ENCODE measurements at places on chromosomes 6 and 20.
A peak's percentile ranks its signal among the peaks of the same experiment; 100 is the strongest.

DNA sequence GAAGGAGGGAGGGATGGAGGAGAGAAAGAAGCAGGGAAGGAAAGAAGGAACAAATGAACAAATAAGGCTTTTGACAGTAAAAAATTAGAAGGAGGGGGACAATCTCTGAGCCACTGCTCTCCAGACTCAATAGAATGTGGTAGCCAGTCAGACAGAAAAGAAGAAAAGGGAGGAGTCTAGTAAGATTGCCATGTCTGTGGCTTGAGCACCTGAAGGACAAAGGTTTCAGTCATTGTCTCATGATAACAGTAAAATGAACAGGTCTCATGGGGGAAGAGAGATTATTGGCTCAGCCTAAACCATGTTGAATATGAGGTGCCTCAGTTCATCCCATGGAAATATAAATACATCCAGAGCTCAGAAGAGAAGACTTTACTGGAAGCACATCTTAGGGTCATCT lies 14.0 kb upstream of the LOC128125822 start:
- no peak overlapping the region for H3K27ac ChIP-seq
- H3K4me1 ChIP-seq: no peaks in the 10 kb centered on the region
- H3K4me3 ChIP-seq: no peak overlapping the region
- DNase-seq: no peak
- H3K36me3 ChIP-seq: no peaks in the 10 kb centered on the region
- no peaks in the 10 kb centered on the region for H3K27me3 ChIP-seq

- H3K36me3 ChIP-seq: no peaks in the 10 kb centered on the region
- no peaks in the 10 kb centered on the region for H3K27me3 ChIP-seq
- H3K4me1 ChIP-seq: no peaks in the 10 kb centered on the region
- H3K4me3 ChIP-seq: no peak overlapping the region
- no peak overlapping the region for H3K27ac ChIP-seq
These were observed 27.6 kb upstream of the CDKN1A start for GRCh38 chr6:36650848-36651478.

DNA sequence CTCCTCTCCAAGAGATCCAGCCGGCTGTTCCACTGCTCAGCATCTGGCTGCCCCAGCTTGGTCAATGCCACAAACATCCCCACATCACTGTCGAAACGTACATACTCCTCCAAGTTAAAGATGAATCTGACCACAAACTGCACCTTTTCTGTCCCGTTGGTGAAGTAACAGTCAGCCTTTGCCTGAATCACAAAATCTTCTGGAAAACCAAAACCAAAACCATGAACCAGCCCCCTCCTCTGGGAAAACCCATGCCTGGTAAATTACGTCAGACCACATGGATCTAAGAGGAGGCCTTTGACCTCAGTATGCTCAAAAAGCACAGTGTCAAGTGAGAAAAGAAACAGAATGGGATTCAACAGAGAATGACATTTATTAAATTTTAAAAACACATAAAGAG lies 1.7 kb downstream of the HLA-DOB start:
- no peaks in the 10 kb centered on the region for H3K4me1 ChIP-seq
- no peaks in the 10 kb centered on the region for H3K27me3 ChIP-seq
- no peak overlapping the region for H3K4me3 ChIP-seq
- H3K27ac ChIP-seq: no peak overlapping the region
- DNase-seq: no peak
- H3K36me3 ChIP-seq: no peaks in the 10 kb centered on the region

GRCh38 chr6:111796310-111796918 lies 76.8 kb downstream of the FYN start:
- DNase-seq: no peak
- no peak overlapping the region for H3K27ac ChIP-seq
- no peaks in the 10 kb centered on the region for H3K36me3 ChIP-seq
- H3K4me1 ChIP-seq: no peaks in the 10 kb centered on the region
- H3K4me3 ChIP-seq: no peak overlapping the region

DNA sequence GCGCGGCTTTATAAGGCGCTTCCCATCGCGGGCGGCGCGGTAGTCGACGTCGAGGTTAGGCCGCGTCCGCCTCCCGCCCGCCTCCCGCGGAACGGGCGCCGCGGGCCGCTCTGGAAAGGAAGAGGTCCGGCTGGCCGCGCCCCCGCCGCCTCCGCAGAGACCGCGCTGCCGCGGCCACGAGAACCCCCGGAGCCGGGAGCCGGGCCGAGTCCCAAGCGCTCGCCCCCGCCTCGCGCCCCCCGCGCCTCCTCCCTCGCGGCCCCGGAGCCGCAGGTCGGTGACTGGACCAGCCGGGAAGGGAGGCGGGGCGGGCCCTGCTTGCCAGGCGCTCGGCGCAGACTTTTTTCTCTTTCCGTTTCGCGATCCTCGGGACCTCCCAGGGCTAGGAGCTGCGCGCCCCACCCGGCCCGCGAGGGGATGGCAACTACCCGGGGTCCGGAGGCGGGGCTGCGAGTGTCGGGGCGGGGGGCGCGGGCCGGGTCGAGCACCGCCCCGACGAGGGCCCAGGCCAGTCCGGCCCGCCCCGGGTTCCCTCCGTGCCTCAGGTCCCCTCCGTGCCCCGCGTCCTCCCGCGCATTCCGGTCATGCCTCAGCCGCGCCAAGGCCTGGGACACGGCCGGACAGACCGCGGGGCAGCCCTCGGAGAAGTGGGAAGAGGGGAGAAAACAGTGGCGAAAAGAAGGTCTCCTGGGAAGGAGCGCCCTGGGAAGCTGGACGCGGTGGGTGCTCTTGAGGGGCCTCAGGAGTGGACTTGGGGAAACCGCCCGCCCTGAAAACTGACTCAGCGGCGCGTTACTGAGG lies 417 bp upstream of the PXDC1 start:
- peak overlapping the region; percentile 100 for H3K27ac ChIP-seq
- no peaks in the 10 kb centered on the region for H3K27me3 ChIP-seq
- peak; percentile 60 for DNase-seq
- H3K4me3 ChIP-seq: peak overlapping the region; percentile 94

GRCh38 chr6:112946051-112946450 lies 598.9 kb downstream of the RFPL4B start:
- H3K4me1 ChIP-seq: peaks cover 5% of the 10 kb centered on the region
- no peak for DNase-seq
- no peak overlapping the region for H3K4me3 ChIP-seq
- H3K36me3 ChIP-seq: no peaks in the 10 kb centered on the region
- H3K27me3 ChIP-seq: no peaks in the 10 kb centered on the region

DNA sequence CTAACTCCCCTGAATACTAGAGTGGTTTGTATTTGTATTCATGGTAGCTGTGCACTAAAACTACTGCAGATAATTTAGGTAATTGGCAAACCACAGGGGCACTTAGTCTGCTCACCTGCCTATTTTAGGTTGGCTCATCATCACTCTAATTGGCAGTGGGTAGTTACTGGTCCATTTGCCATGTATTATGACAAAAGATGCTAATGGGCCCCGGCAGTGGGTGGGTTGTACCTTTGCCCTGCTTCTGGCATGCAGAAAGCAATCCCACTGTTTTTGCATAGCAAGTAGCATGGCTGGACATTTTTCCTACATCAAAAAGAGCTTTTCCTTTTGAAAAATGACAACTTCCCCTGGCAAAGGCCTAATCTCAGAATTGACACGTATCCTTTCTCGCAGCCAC lies 741.4 kb upstream of the MAP3K7 start:
- no peaks in the 10 kb centered on the region for H3K4me1 ChIP-seq
- H3K4me3 ChIP-seq: no peak overlapping the region
- H3K27ac ChIP-seq: no peak overlapping the region
- H3K36me3 ChIP-seq: no peaks in the 10 kb centered on the region

DNA sequence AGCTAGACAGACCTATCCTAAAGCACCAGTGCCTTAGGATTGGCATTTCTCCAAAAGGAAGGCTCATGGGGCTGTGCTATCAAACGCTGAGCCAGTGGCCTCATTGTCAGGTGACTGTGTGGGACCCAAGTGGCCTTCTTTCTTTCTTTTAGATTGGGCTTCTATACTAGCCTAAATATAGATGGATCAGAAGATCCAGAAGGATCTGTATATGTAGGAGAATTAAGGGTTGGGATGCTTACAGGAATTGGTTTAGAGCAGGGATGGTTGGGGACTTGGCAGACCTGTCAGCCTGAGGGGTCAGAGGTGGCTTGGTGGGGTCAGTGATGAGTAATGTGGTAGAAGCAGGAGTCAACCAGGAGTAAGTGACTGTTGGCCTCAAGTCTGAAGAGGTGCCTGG lies 14.8 kb downstream of the ABT1 start:
- H3K4me3 ChIP-seq: no peak overlapping the region
- no peak for DNase-seq
- H3K4me1 ChIP-seq: peaks cover 14% of the 10 kb centered on the region
- H3K27ac ChIP-seq: no peak overlapping the region
- no peaks in the 10 kb centered on the region for H3K36me3 ChIP-seq
- H3K27me3 ChIP-seq: peaks cover 7% of the 10 kb centered on the region

GRCh38 chr6:155349129-155349528 lies 34.8 kb upstream of the TFB1M start:
- DNase-seq: no peak
- no peak overlapping the region for H3K4me3 ChIP-seq
- H3K36me3 ChIP-seq: no peaks in the 10 kb centered on the region
- H3K4me1 ChIP-seq: no peaks in the 10 kb centered on the region
- no peak overlapping the region for H3K27ac ChIP-seq

- H3K27me3 ChIP-seq: no peaks in the 10 kb centered on the region
- peaks cover 50% of the 10 kb centered on the region for H3K4me1 ChIP-seq
- H3K4me3 ChIP-seq: no peak overlapping the region
- H3K27ac ChIP-seq: peak overlapping the region; percentile 91
These were observed 54.4 kb downstream of the TGM2 start for GRCh38 chr20:38110525-38111178.

GRCh38 chr20:54340667-54341081 lies 132.8 kb downstream of the PFDN4 start:
- H3K4me3 ChIP-seq: peak overlapping the region; percentile 40
- H3K36me3 ChIP-seq: no peaks in the 10 kb centered on the region
- peak overlapping the region; percentile 37 for H3K27ac ChIP-seq
- H3K4me1 ChIP-seq: peaks cover 32% of the 10 kb centered on the region

DNA sequence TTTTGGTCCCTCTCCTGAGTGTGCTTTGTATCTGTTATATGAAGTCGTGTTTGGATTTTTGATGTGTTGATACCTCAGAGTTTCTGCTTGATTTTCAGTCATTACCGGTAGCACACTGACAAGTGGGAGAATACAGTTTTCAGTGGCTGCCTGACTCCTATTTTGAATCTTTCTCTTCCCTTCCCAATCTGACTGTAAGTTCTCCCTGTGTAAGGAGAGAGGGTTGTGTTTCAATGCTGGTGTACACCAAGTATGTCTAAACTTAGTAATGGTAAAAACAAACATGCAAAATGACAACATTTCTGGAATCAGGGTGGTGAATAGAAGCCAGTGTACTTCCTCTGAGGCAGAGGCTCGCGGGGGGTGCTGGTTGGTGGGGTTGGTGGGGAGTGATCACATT lies 103.4 kb downstream of the HIVEP1 start:
- H3K36me3 ChIP-seq: peaks cover 7% of the 10 kb centered on the region
- no peaks in the 10 kb centered on the region for H3K27me3 ChIP-seq
- no peak overlapping the region for H3K4me3 ChIP-seq

GRCh38 chr20:15166744-15167143 lies 829.3 kb upstream of the FLRT3 start:
- H3K27me3 ChIP-seq: no peaks in the 10 kb centered on the region
- H3K27ac ChIP-seq: no peak overlapping the region
- H3K36me3 ChIP-seq: no peaks in the 10 kb centered on the region
- DNase-seq: no peak
- no peak overlapping the region for H3K4me3 ChIP-seq

DNA sequence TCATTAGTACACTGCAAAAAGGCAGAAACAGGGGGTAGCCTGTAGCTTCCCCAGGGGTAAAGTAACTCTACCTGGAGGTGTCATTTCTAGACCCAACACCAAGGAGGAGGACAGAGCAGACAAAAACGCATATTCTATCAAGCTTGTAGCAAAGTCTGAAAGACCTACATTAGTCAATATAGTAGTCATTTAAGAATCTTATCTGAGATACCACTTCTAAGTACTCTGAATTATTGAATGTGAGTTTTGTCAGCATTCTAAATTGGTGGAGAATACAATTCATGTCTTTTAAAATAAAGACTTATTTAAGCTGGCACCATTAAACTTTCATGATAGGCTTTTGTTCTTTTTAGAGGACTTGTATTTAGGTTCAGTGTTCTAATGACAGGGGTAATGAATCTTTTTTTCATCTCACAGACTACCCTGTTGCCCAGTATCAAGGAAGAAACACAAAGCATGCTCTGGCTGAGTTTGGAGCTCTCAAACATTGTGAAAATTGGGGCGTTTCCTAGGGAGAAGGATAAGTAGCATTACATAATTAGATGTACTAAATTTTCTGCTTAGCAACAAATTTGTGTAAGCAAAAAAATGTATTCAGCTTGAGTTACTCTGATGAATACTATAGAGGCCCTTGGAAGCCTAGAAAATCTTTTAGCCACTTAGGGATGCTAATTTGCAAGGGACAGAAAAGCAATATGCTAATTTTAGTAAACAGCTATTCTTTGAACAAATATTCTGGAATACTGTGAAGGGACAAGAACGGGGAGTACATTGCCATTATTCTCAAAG lies 255.4 kb upstream of the HSF2 start:
- no peak overlapping the region for H3K4me3 ChIP-seq
- H3K27me3 ChIP-seq: no peaks in the 10 kb centered on the region
- H3K36me3 ChIP-seq: no peaks in the 10 kb centered on the region

- no peak overlapping the region for H3K27ac ChIP-seq
- peaks cover 7% of the 10 kb centered on the region for H3K4me1 ChIP-seq
- no peaks in the 10 kb centered on the region for H3K36me3 ChIP-seq
These were observed 91.0 kb downstream of the TMEM170B start for GRCh38 chr6:11628562-11628961.

DNA sequence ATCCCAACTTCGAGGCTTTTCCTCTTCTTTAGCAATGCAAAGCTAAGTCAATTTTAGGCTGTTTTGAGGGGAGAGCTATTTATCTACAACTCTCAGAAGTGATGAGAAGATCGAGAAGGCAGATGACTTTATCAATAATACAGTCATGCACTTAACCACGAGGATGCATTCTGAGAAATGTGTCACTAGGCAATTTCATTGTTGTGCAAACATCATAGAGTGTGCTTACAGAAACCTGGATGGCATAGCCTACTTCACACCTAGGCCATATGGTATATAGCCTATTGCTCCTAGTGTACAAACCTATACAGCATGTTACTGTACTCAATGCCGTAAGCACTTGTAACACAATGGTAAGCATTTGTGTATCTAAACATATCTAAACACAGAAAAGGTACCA lies 66.6 kb downstream of the PRND start:
- H3K27ac ChIP-seq: no peak overlapping the region
- H3K36me3 ChIP-seq: peaks cover 9% of the 10 kb centered on the region
- H3K27me3 ChIP-seq: no peaks in the 10 kb centered on the region
- H3K4me3 ChIP-seq: no peak overlapping the region

- H3K4me1 ChIP-seq: peaks cover 93% of the 10 kb centered on the region
- no peaks in the 10 kb centered on the region for H3K27me3 ChIP-seq
- DNase-seq: no peak
- no peaks in the 10 kb centered on the region for H3K36me3 ChIP-seq
These were observed 23.9 kb downstream of the ZMYND8 start for GRCh38 chr20:47332381-47333206.

DNA sequence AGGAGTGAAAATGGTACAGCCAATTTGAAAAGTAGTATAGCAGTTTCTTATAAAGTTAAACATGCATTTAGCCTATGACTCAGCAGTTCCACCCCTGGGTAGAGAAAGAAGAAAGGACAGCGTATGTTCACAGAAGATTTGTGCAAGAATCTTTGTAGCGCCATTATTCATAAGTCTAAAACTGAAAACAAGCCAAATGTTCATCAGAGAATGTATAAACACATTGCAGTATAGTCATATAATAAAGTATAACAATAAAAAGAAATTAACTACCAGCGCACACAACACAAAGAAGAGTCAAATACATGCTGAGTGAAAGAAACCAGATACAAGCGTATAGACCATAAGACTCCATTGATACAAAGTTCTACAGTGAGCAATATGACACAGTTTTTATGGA lies 294.0 kb downstream of the SAMD5 start:
- H3K4me3 ChIP-seq: no peak overlapping the region
- no peak for DNase-seq
- no peak overlapping the region for H3K27ac ChIP-seq
- no peaks in the 10 kb centered on the region for H3K36me3 ChIP-seq
- no peaks in the 10 kb centered on the region for H3K4me1 ChIP-seq

Measured in thoracic aorta (tissue), 2 donors.